Activated CD4-positive, alpha-beta T cell treated with anti-CD3 and anti-CD28 coated beads, Interleukin-2, Interleukin-6, amounts not matched to agents 100 ng/mL and 50 ng/mL, durations not matched to agents 16 hours and 8 hours (primary cell): ENCODE measurements at places on chromosomes 2 and 18.

GRCh38 chr18:76658627-76659026 lies 163.6 kb upstream of the ZNF516 start:
- peak; percentile 27 for DNase-seq

DNA sequence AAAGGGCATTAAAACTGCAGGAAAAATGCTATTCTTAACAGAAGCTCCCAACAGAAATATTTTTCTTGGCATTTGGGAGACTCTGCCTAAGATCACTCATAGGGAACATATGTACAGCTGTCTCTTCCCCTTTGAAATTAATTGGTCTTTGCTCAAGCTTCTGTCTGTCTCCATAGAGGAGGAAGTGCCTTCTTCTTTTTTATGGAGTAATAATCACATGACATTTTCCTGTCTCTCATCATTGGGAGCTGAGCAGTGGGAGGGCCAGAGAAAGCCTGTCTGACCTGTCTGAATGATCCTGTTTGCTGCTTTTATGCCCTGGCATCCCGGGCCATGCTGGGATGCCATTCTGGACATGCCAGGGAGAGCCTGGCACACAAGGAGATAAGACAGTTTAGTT lies 145.6 kb downstream of the AQP4 start:
- no peak for DNase-seq

- no peak for DNase-seq
Observed at GRCh38 chr2:133045787-133046186, 375.8 kb upstream of the LYPD1 start.

GRCh38 chr2:44620189-44620990 lies 258.6 kb downstream of the CAMKMT start:
- DNase-seq = no peak

DNA sequence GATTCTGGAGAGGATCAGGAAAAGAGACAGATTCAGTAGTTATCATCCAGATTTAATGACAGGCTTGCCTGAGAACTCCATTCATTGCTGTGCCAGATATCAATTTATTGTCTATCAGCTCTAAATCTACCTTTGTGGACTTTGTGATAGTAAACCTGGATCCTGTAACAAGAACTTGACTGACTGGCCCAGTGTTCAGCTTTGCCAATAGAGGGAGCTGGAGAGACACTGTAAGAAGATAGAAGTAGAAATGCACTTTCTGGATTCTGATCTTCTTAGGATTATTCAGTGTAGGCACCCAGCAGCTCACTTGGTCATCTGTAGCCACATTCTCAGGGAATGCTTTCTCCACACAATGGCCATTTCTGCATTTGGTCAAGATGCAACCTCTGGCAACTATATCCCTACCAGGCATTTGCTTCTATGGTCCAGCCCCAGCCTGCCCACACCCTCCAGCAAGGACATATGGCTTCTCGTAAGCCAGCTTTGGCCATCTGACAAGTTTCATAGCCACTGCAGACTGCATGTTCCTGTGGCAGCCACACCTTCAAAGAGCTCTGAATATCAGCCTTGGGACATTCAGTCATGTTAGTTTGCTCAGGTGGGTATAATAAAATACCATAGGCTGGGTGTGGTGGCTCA lies 6.1 kb upstream of the SERPINB8 start:
- peak; percentile 66 for DNase-seq

- peak; percentile 66 for DNase-seq
Observed at GRCh38 chr2:236049981-236050380, 118.2 kb downstream of the GBX2 start.

GRCh38 chr2:216568576-216568975 lies 64.6 kb upstream of the IGFBP2 start:
- no peak for DNase-seq

DNA sequence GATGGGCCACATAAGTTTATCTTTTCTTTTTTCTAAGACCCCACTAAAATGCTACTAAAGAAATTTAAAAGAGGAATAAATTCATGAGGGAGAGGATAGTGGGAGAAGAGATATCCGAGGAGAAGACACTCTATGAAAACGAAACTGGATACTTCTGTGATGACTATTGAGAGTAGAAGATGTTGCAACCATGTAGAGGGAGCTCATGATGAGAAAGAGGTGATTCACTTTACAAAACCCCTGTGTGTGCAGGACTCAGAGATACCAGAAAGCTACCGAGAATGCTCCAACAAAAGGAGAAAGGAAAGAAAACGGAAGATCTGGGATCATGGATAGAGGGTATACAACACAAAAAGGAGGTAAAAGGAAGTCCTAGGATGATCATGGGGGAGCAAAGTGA lies 34.9 kb downstream of the SLC38A11 start:
- peak; percentile 58 for DNase-seq

GRCh38 chr2:134954065-134954464 lies 35.4 kb downstream of the CCNT2 start:
- no peak for DNase-seq

- DNase-seq = no peak
Observed at GRCh38 chr2:98357849-98358248, 11.6 kb downstream of the CNGA3 start.

DNA sequence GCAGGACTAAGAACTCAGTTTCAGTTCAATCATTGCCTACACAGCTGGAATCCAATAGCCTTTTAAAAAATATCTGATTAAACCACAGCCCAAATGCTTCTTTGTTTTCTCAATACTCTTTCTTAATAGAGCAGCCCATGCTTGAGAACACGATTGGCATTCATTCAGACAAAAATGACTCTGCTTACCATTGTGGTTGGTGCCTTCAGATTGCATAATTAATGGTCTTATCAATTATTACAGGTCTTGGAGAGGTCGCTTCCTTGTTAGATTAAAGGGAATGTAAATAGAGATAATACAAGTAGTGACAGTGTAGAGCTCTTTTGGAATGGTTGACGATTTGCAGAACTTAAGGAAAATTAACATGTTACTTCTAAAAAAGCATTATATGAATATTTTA lies 107.2 kb downstream of the RNF152 start:
- no peak for DNase-seq

DNA sequence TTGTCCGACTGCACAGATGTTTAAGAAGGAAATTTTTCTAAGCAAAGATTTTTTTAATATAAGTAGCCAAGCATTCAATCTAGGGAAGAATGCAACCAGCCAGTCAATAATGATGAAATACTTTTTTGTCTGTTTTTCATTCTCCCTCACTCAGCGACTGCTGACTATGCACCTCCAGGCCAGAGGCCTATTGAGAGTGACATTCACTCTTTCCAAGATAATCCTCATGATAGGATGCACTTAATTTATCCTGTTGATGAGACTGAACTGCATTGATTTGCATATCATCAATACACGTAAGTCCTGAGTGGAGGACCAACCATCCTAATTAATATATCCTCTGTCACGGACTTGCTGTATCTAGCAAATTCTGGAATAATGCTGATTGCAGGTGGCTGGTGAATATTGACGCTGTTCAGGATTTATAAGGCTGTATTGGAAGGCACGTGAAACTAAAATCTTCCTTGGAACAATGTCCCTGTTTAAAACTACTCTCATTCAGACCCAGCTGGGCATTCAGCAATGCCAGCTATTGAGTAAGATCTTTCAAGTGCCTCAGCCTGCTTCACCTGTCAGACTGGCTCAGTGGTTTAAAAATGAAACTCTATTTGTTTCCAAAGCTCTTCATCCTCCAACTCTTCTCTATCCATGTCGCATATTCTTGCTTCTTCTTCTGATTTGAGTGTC lies 142.2 kb downstream of the MAP2 start:
- no peak for DNase-seq

GRCh38 chr2:11861044-11861443 lies 114.6 kb downstream of the LPIN1 start:
- DNase-seq = no peak

DNA sequence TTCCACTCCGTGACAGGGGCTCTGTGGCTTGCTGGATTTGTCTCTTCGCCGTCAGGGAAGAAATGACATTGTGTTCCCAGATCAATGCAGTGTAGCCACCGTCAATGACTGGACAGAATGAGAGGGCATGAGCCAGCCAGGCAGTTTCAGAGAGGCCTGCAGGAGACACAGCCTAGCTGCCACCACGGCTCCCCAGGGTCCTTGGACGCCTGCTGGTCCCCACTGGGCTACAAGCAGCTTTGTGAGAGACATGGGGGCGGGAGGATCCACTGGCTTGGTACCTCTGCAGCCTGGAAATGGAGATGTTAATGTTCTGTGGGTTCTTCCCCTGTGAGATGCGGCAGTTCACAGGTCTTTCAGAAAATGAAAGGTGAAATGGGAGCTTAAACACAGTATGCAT lies 12.1 kb upstream of the AMER3 start:
- DNase-seq = no peak

GRCh38 chr2:237627441-237628246 lies at the start of gene LRRFIP1:
LRRFIP1 (plus strand) TSS chr2:237627587; CDS start chr2:237627645, 58 bp downstream.
- no peak for DNase-seq

GRCh38 chr2:241931084-241931975 lies 61.8 kb downstream of the RTP5 start:
- DNase-seq = no peak

- DNase-seq = no peak
Observed at GRCh38 chr2:199603721-199604291, 146.1 kb upstream of the SATB2 start.

DNA sequence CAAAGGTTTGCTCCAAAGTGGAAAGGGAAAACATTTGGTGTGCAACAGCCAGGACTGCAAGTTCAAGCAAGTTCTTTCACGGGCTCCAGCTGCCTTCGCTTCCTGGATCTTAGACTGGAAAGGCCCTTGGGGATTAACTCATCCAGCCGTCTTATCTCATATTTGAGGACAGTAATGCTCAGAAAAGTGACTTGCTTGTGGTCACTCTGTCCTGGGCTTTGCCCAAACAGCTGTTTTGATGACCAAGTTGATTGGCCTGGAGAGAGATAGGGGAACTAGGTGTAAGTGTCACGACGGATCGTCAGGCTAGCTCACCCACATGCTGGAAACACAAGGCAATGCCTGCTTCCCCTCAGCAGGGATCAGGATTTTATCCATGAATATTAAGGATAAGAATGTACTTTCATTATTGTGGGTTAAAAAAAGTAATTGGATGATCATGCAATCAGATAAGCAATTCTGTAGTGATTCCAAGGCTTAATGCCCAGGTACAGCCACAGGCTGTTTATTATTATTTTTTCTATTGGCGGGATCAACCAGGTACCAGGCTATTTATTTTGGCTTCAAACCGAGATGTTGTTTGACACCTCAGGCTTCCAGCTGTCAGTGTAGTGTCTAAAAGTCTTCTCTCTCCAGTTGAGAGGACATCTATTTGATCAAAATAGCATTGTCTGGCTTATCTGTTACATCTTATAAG lies 162.5 kb upstream of the EPAS1 start:
- no peak for DNase-seq

- no peak for DNase-seq
Observed at GRCh38 chr2:207385903-207386302, 143.9 kb upstream of the CREB1 start.

DNA sequence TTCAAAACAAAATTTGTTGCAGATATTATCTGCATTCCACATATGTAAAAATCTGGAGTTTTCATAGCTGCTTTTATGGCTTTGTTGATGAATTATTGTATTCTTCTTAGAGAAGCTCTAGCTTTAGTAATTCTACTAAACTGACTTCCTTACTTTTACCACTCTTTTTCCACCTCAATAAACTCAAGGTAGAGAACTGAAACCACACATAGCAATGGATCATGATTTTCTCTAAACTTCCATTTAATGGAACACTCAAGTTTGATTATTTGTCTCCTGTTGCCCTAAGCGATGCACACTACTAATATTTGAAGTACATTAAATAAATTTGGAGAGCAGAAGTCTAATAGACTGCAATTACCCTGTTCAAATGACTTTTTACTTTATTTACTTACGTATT lies 192.0 kb downstream of the NBAS start:
- no peak for DNase-seq

DNA sequence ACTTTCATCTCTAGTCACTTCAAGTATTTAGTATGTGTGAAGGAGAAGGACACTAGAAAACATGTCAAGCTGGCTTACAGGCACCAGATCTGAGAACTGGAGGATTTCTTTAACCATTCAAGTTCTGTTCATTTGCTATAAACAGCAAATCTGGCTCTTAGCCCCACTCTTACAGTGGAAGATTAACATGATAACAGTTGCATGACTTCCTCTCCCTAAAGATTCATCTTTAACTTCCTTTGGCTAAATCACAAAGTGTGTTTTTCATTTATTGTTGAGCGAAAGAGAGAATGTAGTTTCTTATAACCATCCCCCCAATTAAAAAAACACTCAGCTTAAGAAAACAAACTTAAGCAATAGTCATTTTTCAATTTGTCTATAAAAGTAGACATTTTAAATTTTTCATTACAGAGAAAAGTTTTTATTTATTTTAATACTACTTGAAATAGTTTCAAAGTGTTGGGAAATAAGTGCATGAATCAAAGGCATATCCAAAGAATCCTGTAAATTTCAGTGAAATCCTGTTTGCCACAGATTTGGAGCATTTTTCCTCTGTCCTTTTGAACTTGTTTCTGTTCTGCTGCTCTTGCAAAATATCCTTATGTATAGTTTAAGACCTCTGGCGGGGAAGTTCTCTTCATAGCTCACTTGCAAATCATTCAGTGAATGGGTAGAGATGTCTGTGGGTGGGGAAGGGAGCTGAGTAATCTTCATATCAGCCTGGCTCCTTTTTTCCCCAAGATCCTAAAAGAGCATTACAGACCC lies 241.0 kb upstream of the RBBP8 start:
- DNase-seq = no peak

GRCh38 chr2:113175042-113175628 lies 1.4 kb downstream of the PSD4 start:
- DNase-seq = peak; percentile 90

DNA sequence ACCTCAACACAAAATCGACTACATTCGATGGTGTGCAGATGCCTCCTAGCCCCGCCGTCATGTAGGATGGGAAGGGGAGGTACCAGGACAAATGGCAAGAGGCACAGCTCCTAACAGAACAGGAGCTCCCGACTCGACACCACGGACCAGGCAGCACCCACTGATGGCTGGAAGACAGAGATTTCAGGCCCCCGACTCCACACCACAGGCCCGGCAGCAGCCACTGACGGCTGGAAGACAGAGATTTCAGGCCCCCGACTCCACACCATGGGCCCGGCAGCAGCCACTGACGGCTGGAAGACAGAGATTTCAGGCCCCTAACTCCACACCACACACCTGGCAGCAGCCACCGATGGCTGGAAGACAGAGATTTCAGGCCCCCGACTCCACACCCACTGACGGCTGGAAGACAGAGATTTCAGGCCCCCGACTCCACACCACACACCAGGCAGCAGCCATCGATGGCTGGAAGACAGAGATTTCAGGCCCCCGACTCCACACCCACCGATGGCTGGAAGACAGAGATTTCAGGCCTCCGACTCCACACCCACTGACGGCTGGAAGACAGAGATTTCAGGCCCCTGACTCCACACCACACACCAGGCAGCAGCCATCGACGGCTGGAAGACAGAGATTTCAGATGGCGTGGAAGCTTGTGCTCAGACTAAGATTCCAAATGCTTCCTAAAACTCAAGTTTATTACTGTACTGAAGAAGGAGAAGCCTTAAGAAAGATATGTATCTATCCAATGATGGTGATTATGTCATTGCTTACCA lies 135.5 kb downstream of the EIPR1 start:
- DNase-seq = no peak
